ENCODE measurements at places on chromosomes 7 and 10. TPM values are rescaled to one million over a fixed set of nuclear protein-coding genes. Genes with fewer than 3 reads are reported as not detected.

GRCh38 chr7:4162884-4163564 lies 519.1 kb upstream of the FOXK1 start:
- H3K27me3 ChIP-seq, result no peaks in the 10 kb centered on the region
- H3K4me1 ChIP-seq, result no peaks in the 10 kb centered on the region
- no peak overlapping the region for H3K4me3 ChIP-seq
- no peak for DNase-seq
- no peak overlapping the region for H3K27ac ChIP-seq
- H3K36me3 ChIP-seq, result no peaks in the 10 kb centered on the region

GRCh38 chr7:103119791-103120291 lies 29.1 kb downstream of the NAPEPLD start:
- peaks cover 29% of the 10 kb centered on the region for H3K36me3 ChIP-seq
- H3K27ac ChIP-seq, result no peak overlapping the region
- no peaks in the 10 kb centered on the region for H3K27me3 ChIP-seq
- no peak overlapping the region for H3K4me3 ChIP-seq
- DNase-seq, result no peak

The ANKRD1 gene
- total RNA-seq, result not detected

The FUOM gene
- 7.9 TPM for total RNA-seq
